ENCODE measurements at places on chromosomes 5 and 9.

DNA sequence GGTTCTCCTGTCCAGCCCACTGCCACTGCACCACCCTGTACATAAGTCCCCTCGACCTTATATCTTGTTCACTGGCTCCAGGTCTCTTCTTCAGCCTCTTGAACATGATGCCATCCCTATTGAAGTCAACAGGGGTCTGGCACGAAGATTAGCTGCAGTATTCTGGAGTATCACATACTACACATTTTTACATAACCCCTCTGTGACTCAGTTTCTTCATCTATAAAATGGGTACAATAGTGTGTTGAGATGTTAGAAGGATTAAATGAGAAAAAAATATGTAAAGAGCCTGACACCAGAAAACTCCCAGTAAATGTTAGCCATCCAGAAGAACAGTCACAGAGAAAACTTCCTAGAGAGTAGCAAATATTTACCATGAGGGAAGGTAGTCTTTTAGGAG, 98.9 kb downstream of the PIK3R1 start:
- DNase-seq, result no peak

DNA sequence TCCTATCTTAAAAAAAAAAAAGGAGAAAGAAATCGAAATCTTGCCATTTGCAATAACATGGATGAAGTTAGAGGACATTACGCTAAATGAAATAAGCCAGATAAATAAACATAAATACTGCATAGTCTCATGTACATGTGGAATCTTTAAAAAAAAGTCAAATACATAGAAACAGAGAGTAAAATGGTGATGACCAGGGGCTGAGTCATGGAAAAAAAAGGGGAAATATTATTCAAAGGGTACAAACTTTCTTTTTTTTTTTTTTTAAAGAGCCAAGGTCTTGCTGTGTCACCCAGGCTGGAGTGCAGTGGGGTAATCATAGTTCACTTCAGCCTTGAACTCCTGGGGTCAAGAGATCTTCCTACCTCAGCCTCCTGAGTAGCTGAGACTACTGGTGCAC, 310.1 kb downstream of the ZNF608 start:
- peak; percentile 20 for DNase-seq

GRCh38 chr5:8247049-8247899, 378.3 kb downstream of the MTRR start:
- peak; percentile 2 for DNase-seq

GRCh38 chr5:40331616-40332015, 348.1 kb upstream of the PTGER4 start:
- DNase-seq, result no peak

GRCh38 chr5:74316064-74316603, 324.4 kb downstream of the ENC1 start:
- DNase-seq, result peak; percentile 97

- peak; percentile 44 for DNase-seq
Measured at GRCh38 chr9:102178811-102179210, 440.4 kb upstream of the GRIN3A start.

DNA sequence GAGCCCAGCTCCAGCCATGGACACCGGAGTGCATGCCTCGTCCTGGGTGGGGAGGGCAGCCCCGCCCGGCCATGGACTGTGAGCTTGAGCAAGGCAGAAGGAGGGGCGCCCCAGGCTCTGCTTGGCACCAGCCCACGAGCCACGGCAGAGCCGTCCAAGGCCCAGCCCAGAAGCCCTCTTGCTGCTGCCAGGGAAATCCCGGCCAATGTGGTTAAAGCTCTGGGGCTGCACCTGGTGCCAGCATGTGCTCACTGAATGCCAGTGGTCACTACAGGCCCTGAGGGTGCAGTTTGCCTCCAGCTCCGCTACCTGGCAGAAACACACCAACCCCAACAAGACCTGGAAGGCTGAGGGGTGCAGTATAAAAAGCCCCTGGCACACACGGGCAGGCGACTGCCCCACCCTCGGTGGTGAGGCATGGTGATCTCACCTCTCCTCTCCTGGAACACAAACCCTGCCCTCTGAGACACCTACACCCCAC, 11.8 kb downstream of the BRD3 start:
- DNase-seq, result peak; percentile 65

- no peak for DNase-seq
Measured at GRCh38 chr9:130543368-130543767, 36.0 kb upstream of the FUBP3 start.

GRCh38 chr9:78539904-78540303, 243.0 kb downstream of the PSAT1 start:
- DNase-seq, result peak; percentile 73
